ENCODE measurements at places on chromosomes 11 and 22.
A peak's percentile ranks its signal among the peaks of the same experiment; 100 is the strongest.

- DNase-seq = peak; percentile 62
Observed at GRCh38 chr22:36144886-36145541, 15.5 kb downstream of the APOL3 start.

- no peak for DNase-seq
Observed at GRCh38 chr11:113446938-113447337, 28.3 kb downstream of the DRD2 start.

- DNase-seq = no peak
Observed at GRCh38 chr11:134666273-134667174, 254.5 kb upstream of the B3GAT1 start.

DNA sequence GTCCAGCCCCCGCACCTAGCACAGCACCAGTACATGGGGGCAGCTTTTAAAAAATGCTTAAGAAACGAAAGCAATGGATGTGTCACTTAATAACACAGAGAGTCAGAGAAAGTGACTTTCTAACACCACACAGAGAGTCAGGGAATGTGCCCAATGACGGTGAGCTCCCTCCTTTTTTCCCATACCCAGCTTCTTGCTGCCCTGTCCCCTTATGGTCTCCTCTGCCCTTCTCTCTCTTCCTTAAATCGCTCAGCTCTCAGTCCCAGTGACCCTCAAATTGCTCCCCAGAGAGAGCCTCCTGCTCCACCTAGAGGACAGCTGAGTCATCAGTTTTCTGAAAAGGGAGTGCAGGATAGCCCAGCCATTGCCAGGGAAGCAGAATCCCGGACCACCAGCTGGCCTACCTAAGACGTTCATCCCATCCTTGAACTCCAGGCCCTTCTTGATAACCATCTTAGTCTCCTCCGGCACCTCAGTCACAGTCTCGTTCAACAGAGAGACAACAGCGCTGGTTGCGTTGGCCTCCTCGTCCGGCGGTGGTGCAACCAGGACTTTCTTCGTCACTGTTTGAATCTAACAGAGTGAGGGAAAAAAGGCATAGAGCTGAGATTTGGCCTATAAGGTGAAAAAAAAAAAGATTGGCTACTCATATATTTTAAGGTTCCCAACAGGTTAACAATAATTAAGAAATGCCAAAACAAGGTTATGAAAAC, 113.5 kb downstream of the SLC1A2 start:
- peak; percentile 14 for DNase-seq

DNA sequence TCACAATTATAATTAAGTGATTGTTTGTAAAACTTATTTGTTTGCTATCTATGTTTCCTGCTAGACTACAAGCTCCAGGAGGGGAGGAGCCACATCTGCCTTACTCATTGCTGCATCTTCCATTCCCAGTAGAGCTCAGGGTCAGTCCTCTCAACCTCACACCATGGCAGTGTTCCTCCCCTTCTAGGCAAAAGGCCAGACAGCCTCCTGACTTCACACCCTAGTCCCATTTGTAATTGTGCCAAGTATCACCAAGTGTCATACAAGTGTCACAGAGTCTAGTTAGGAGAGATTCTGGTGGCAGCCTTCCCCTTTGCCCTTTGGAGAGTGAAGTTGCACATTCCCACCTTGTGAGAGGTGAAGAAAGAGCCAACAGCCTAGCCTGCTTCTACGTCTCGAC, 490.4 kb downstream of the INSC start:
- no peak for DNase-seq

DNA sequence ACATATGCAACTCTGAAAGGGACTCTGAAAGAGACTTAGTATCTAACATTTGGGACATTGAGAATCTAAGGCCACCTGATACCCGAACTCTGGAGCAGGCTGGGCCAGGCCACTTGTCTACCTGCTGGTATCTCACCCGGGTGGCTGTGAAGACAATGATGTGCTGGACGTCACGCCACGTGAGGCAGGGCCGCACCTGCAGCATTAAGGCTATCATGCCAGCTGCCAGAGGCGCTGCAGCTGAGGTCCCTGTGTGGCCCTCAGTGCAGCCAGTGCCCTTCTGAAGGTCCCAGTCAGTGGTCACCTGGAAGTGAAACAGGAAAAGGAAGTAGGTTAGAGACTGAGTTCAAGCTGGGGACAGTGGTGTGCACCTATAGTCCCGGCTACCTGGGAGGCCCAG, 12.4 kb downstream of the PCSK7 start:
- no peak for DNase-seq

DNA sequence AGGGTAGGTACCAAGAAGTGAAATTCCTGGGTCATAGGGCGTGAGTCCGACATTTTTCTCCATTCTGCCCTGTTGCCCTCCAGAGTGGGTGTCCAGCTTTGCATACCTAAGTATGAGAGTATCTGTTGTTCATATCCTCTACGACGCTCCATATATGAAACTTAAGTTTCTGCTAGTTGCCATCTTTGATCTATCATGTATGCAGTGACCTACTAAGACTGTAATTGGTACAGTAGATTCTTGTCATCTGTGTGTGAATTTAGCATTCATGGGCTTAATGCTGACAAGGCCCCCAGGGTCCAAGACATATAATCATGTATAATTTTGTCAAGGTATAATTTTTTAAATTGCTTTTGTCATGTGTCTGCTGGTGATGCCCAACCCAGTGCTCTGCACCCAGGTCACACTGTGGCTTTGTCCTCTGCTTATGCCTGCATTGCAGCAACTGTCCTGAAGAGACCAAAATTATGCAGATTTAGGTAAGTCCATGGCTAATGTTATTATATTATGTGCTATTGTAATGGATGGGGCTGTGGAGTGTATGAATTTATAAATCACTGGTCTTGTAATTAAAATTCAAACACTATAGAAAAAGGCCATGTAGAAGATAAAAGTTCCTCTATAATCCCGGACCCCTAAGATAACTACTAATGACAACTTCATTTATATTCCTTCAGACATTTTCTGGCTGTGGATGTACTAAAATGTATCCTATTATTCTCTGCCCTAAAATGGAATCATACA, 12.2 kb downstream of the NEAT1 start:
- no peak for DNase-seq

GRCh38 chr11:83195143-83195466, 1.6 kb downstream of the ANKRD42 start:
- DNase-seq = peak; percentile 46

- peak; percentile 88 for DNase-seq
Observed at GRCh38 chr11:73143126-73143838, 1.2 kb upstream of the FCHSD2 start.

- DNase-seq = no peak
Observed at GRCh38 chr11:63907808-63908530, 9.0 kb downstream of the RCOR2 start.

GRCh38 chr11:72112978-72113808, 698 bp upstream of the ANAPC15 start:
- DNase-seq = no peak

GRCh38 chr11:44223238-44223637, 86.7 kb downstream of the ALX4 start:
- no peak for DNase-seq

DNA sequence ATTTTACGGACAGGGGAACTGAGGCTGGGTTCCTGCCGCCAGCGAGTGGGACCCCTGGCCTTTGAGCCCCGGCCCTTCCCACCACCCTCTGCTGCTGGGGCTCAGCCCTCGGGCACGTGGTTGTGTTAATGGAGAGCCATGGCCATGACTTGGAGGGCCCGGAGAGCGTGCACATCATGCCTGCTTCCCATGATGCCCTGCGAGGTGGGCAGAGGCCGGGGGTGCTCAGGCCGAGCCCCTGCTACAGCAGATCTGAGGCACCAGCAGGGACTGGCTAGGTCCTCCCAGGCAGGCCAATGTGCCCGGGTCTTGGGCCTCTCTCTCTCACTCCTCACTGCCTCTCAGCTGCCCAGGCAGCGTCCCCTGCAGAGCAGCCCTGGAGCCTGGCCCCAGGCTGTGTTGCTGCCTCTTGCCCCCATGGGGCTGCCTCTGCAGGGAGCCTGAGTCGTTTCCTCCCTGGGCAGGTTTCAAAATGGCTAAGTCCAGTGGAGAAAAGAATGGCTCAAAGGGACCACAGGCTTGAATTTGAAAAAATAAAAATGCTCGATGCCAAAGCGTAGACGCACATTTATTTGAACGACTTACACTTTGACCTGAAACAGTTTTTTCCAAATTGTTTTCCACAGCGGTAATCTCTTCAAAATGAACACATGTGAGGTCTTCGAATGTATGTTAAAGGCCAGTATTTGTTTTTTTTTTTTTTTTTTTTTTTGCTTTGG, 72.6 kb upstream of the CLDN5 start:
- no peak for DNase-seq

DNA sequence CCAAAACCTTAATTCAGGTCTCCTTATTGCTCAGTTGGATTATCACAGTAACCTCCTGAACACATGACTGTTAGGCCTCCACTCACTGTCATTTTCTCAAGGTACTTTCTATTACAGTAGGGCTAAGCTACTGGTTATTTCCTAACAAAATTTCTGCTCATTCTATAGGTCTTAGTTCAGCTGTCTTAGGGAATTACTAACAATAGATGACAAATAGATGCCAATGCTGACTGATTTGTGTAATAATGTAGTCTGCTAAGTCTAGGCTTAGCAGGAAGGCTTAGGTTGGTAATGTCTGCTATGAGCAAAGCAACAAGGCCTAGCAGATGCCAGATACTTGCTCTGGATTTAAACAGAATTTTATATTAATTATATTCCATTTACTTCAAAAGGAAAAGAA, 58.1 kb downstream of the RSF1 start:
- no peak for DNase-seq

GRCh38 chr11:72780296-72781062, 13.4 kb downstream of the STARD10 start:
- DNase-seq = peak; percentile 75

- no peak for DNase-seq
Observed at GRCh38 chr11:34446386-34446785, 7.7 kb downstream of the CAT start.

GRCh38 chr11:75655605-75656004, 13.2 kb downstream of the MAP6 start:
- no peak for DNase-seq

DNA sequence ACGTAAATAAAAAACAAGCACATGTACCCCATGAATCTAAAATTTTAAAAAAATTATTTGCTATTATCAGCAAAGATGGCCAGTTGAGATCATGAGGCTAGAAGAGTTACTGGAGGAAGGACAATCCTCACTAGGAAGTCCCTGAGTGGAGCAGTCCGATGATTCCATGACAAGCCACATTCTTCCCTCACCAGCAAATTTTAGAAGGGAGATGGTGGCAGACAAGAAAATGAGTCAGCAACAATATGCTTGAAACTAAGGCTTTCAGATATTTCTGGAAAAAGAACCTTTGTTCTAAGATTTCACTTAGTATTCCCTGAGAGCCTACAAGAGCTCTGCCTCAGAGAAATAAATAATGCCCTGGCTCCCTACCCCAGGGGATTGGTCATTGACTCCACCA, 34.9 kb downstream of the P4HA3 start:
- no peak for DNase-seq

DNA sequence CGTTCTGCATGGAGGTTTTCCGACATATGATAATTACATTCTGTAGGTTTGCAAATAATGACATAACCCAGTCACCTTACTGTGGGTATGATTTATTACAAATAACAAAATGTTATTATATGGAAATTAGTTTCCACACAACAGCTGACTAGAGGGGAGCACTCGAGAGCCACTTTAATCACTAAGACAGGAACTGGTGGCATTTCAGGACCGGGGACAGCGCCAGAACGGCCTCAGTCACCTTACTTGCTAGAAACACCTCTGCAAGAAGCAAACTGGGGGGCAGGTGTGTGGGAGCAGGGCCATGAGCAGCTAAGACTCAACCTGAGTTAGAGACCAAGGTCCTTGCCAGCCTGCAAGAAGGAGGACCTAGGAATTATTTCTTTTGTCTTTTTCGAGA, 199.9 kb downstream of the DSCAML1 start:
- peak; percentile 18 for DNase-seq

DNA sequence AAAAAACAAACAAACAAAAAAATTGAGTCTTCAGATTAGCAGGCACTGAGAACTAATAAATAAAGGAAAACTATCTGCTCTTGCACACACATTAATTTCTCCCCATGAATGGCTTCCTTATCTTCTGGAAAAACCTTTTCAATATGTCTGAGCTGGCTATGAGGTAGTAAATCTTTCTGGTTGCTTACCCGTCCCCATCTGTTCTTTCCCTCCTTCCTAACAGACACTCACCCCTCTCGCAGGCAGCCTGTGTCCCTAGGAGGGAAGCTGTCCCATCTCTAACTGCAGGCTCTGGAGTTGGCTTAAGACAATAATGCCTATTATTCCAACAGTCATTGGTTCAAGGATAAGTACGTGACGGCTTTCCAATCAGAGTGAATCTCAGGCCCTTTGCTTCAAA, 8.2 kb upstream of the SCUBE2 start:
- DNase-seq = no peak

DNA sequence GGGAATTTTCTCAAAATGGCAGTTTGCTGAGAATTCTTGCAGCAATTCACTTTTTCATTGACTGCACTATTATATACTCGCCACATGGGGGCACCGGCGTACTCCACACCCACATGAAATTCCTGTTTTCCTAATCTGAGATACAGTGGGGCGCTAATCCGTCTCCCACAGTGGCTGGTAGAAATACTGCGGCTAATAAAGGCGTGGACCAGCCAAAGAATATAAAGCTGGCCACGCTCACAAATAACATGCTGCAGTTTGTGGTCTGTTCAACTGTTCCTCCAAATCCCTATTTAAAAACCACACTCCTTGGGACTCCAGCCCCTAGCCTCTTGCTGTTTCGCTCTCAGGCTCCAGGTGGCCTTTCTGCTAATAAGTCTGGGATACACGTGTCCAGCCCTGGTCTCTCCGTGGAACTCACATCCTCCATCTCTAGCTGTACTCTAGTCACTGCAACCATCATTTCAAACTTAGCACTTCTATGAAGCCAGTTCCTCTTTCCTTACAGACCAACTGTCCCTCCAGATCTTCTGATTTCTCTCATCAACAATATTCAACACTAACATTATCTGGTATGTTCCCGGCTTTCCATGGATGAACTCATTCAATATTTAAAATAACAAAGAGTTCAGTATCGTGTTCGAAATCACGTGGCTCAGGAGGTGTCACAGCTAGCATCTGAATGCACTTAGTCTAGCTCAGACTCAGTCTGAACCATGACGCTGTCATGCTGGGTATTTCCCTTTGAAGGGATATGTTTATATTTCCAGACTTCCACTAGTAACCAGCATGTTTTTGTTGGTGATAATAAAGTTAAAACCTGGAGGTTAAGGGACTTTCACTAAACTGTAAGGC, 22.0 kb downstream of the TBRG1 start:
- peak; percentile 84 for DNase-seq

DNA sequence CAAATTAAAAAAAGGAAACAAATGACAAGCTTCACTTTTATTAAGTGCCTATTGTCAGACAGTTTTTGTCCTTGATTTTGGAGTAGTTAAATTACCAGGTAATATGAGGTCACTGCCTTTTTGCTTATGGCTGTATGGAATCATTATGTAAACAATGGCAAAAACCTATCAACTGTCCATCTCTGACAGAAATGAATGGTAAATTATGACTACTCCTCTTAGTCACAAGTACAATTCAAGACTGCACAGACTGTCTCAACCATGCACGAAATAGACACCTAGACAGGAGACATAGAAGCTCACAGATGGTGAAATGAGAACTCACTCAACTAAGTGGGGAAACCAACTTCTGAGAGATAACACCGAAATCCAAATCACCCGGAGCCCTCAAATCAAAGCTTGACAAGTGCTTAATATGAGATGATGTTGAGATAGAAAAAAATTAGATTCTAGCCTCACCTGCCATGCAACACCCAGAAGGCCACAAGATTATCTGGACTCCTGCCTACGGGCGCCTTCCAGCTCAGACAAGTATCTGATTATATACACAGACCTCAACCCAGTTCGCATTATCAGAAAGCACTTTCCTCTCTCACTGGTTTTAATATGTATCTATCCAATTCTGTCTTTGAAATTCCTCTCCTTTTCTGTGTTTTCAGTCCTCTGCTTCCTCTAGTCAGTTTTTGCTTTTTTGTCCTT, 199.3 kb downstream of the CADM1 start:
- peak; percentile 53 for DNase-seq

All from DMS53 (cell line).